ENCODE measurements at places on chromosomes 5 and 9.

- peak; percentile 56 for DNase-seq
Observed at GRCh38 chr9:128689820-128690683, 1.0 kb downstream of the SET start.

- DNase-seq = no peak
Observed at GRCh38 chr5:61401726-61402125, 69.7 kb downstream of the ZSWIM6 start.

- DNase-seq = no peak
Observed at GRCh38 chr5:96807075-96807654, 580 bp downstream of the ERAP1 start.

DNA sequence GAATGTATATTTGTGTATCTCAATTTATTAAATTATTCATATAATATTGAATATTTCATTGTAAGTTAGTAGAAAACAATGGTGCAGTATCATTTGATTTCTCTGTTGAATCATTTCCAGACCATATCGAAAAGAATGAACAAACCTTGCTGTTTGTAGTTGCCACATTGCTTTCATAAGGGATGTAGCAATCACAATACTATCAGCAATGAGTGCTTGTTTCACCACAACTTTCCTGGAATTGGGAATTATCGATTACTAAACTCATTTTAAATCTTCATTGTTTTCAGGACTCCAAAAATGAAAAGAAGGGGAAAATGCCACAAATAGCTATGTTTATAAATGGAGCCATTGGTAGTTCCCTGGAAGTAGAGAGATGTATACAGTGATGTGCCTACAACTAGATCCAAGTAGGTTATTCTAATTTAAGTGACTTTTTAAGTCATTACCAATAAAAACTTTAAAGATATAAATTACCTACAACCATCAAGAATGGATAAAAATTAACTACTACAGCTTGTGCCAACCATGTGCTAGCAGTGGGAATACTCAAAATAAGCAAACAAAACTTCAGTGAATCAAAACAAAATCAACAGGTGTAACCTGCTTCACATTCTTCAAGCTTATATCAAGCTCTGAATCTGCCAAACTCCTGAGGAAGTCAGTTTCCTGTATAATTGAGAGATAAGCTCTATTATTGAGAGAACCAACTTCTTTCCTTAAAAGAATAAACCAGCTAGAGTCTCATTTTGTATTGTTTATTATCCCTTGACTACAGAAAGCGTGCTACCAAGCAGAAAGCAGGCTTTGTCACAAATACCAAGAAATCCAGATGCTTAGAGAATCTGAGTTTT is 358.6 kb downstream of the ADGRV1 start:
- no peak for DNase-seq

DNA sequence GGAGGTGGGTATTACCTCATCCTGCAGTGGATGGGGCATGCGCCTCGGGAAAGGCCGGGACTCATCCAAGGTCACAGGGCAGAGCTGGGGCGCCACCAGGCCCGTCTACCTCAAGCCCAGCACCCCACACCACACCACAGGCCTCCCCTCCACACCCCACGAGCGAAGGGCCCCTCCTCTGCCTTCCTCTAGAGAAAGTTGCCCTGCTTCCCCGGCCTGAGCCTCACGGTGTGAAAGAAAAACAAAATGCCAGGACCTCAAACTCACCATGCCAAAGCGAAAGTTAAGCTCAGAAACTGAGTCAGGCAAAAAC is 161.1 kb downstream of the COL23A1 start:
- no peak for DNase-seq

GRCh38 chr5:156201788-156202403 is 125.1 kb upstream of the SGCD start:
- no peak for DNase-seq

GRCh38 chr5:64384765-64385164 is 121.0 kb upstream of the RGS7BP start:
- DNase-seq = no peak

- no peak for DNase-seq
Observed at GRCh38 chr5:34521628-34522290, 134.4 kb upstream of the RAI14 start.

GRCh38 chr9:123568691-123569688 is 213.0 kb downstream of the CRB2 start:
- no peak for DNase-seq

DNA sequence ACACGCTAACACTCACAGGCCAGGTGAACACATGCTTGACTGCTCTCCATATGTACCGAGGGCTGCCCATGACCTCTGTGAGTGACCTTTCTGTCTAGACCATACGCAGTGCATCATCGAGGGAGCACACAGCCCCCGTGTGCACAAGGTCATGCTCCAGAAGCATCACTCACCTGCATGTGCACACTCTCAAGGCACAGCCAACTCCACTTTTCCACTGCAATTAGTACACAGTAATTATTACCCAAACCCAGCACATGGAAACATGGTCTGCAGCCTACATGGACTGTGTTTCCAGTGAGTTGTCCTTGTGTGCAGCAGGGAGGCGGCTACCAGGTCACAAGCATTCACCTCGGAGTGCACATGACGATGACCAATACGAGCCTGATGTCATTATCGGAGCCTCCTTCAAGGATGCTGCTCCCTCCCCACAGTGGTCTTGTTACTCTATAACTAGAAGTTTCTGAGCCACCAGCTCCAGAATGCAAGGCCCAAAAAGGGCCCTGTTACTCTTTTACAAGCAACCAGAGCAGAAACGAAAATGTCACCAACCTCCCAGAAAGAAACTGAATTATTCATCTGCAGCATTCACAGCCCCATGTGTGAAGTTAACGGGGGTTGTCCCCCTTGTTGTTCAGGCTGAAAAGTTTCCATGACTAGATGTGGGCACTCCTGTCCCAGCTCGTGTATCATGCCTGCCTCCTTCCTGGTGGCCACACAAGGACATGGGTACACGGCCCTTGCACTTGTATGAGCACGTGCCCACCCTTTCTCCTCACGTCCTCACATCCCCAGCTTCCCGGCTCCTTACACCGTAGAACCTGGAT is 31.2 kb downstream of the SEMA4D start:
- no peak for DNase-seq

GRCh38 chr5:76579166-76579937 is 43.9 kb downstream of the F2RL2 start:
- no peak for DNase-seq

Data from T-helper 9 cell (primary cell).